ENCODE measurements at places on chromosomes 6 and 20. TPM values are rescaled to one million over a fixed set of nuclear protein-coding genes. Genes with fewer than 3 reads are reported as not detected.

RFX6 gene
- total RNA-seq = not detected

GRCh38 chr6:45759472-45759810 lies 256.2 kb downstream of the CLIC5 start:
- DNase-seq = no peak

DNA sequence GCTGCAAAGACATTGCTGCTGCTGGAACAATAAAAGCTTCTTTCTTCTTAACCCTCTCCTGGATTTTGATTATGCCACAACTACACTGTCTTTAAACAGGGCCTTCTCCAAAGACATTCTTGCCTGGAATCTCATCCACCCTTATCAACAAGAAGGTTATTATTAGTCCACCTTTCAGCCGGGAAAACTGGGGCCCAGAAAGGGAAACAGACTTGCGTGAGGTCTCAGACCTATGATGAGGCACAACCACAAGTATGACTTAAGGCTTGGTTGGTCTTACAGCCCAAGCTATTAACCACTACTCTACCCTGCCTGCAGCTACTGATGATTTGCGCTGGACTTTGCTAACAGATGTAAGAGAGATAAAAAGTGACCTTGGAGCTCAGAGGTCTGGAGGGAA lies 62.8 kb upstream of the CTNNBL1 start:
- no peak for DNase-seq

- DNase-seq = no peak
These were observed 260.5 kb downstream of the DLL1 start for GRCh38 chr6:170030284-170030815.

MEP1A gene
- not detected for total RNA-seq

DNA sequence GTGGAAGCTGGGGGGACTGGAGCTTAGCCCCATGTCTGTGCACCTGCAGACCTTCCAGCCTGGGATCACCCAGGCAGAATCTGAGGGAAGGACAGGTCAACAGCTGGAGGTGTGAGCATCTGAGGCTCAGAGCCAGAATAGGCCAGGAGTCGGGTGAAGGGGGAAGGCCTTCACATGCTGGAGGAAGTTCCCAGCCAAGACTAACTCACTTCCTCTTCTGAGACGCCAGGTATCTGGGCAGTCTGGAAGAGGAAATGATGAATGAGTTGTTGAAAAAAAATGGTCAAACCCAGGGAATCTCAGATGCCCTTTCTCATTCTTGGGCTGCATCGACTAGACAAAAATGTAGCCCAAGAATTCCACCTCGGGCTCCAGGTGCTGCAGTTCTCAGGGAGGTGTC lies 73.6 kb upstream of the TIAM2 start:
- no peak for DNase-seq

KCNQ2 gene
- not detected for total RNA-seq

DNA sequence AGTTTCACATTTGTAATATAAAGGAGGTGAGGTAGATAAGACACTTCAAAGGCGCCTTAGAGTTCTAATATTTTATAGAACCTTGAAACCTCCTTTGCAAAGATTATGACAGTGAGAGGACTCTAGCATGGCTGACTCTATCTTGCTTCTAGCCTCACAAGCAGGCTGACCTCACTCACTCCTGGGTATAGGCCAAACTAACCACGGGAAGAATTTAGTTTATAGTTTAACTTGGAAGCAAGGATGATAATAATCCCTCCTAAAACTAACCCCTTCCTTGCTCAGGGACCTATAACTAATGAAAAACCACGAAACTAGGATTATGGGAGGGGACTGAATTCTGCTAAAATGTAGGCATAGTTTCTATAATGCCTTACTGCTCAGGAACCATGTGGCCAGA lies 84.3 kb downstream of the FILIP1 start:
- peak; percentile 55 for DNase-seq

DNA sequence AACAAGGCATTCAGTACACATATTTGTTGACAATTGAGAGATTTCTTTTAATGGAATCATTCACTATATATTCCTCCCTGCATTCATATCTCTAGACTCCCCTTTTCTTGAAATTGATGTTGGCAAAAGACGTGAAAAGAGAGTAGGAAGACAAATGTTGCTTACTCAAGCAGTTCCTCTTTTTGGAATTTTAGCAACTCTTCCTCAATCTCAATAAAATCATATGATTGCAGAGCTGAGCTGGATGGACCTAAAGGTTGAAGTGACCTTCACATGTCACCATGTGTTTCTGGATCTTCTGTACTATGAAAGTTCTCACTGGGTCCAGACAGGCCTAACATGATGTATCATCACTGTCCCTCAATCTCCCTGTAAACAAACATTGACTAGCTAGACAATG lies 18.6 kb downstream of the ADGRF1 start:
- DNase-seq = no peak

- no peak for DNase-seq
These were observed 663.6 kb downstream of the PHF3 start for GRCh38 chr6:64299176-64299575.

SYNGAP1 gene
- 13.6 TPM for total RNA-seq

GRCh38 chr20:7692478-7692877 lies 247.8 kb downstream of the HAO1 start:
- no peak for DNase-seq

CCDC28A gene
- 9.0 TPM for total RNA-seq

DNA sequence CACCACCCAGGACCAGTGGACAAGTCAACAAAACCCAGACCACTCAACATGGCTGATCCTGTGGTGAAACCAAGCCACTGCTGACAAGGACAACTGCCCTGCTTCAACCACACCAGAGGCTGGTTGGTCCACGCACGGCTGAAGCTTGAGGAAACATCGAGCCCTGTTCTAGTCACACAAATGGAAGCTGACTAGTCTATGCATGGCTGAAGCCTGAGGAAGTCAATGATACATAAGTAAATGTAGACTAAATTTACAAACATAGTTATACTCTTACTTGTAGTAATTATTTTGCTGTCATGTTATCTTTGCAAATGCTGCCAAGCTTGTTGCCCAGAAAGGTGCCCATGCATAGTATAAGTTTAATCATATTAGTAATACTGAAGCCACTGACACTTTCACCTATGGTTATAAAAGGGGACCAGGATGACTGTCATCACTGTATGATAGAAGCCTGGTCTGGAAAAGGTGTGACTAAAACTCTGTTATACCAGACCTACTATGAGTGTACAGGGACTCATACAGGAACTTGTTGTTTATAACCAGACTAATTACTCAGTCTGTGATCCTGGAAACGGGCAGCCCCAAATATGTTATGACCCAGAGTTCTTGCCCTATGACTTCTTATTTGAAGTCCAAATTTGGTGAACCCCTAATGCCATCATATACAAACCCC lies 5.6 kb downstream of the IL22RA2 start:
- no peak for DNase-seq

LRFN2 gene
- not detected for total RNA-seq

BPIFA1 gene
- not detected for total RNA-seq

DNA sequence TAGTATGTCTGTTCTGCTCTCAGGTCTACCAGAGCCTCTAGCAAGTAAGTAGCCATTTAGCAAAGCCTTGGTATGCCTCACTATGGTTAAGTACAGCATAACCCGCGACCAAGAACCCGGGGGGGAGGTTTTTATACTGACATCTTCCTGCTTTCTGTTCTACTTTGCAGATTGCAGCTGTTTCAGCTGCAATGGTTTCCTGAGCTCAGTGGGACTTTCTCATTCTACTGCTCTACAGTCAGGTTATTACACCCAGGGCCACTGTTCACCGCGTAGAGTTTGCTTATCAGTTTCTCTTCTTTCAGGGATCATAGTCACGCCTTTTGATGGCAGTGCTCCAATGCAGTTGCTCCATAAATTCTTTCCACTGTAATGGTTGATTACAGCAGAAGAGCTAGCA lies 631.3 kb downstream of the TFAP2A start:
- DNase-seq = no peak

TCP11 gene
- not detected for total RNA-seq

- no peak for DNase-seq
These were observed 3.3 kb upstream of the TAAR5 start for GRCh38 chr6:132592855-132593254.

DNA sequence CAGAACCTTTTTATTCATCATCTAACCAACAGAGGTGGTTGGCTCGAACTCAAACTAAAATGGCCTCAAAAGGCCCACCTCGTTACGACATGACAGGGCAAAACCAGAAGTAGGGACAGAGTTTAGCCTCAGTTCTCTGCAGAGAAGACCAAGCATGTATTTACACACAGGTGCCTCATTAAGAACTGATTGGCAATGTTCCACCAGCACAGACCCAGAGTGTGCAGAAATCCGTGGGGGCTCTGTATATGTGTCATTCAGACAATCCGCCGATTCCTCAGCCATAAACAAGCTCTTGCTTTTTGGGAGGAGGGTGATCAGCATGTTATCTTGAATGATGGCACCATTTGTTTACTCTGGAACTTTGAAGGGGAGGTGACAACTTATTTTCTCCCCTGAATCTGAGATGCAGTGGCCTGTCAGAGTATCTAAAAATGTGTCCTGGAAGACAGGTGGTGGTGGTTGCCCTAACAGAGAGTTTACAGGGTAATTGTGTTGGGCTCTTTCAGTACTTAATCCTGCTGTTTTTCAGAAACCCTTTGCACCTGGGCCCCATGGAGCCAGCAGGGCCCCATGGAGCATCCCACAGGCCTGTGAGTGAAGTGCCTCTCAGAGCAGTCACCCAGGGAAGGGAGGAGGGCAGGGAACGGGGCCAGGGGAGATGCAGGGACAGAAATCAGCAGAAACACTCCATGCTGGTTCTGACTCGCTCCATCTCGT lies 29.1 kb upstream of the C20orf203 start:
- DNase-seq = no peak

DNA sequence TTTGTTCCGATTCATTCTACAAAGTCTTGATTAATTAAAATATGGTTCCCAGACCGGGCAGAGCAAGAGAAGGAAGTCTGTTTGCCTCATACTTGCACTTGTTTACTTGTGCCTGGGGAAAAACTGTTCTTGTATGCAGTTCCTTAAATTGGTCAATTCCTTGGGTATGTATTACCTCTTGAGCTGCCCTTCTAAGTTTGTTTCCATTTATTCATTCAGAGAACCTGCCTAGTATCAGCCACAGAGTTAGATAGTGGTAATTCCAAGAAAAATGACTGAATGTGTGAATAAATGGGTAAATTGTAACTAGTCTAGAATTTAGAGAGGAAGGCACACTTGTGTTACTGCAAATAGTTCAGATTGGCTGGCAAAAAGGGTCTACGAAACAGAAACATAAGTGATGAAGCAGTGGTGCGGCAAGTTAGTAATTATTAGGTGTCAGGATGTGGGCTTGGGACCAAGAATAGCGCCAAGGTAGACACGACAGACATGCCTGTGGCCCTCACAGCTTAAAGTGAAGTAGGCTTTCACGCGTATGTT lies 525 bp upstream of the MAK start:
- no peak for DNase-seq

- no peak for DNase-seq
These were observed 1.4 kb upstream of the ENPP5 start for GRCh38 chr6:46172176-46172575.

KIAA1755 gene
- total RNA-seq = 2.5 TPM

DNA sequence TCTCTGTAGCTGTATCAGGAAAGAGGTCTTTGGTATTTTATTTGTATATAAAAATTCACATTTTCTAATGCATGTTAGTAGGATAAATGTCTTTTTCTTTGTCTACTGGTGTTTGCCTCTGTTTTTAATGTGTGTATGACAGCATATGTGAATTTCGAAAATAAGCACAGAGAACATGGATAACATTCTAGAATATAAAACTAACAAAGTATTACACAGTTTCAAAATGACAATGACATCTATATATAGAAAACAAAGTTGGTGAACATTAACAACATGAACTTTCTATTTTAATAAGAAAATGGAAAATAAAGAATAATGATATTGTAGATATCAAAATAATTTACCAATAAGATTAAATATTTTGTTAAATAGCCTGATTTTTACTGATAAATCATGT lies 608.0 kb downstream of the COL12A1 start:
- no peak for DNase-seq

DNA sequence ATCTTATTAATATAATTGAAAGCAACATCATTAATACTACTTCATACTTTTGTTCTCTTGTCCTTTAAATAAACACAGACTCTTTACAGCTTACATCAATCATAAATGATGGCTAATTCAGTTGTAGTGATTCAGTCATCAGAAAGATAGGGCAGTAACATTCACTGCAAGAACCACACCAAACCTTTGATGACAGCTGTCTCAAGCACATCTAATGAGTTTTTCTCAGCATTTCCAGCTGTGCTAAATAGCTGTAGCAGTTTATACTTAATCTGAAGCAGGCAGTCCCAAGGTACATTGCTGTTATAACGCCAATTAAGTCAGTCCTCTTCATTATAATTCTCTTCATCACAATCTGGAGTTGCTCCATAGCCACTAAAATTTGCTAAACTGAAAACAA lies 45.7 kb downstream of the PREP start:
- DNase-seq = no peak

- peak; percentile 61 for DNase-seq
These were observed 182.5 kb downstream of the EDN1 start for GRCh38 chr6:12472601-12473038.

DNA sequence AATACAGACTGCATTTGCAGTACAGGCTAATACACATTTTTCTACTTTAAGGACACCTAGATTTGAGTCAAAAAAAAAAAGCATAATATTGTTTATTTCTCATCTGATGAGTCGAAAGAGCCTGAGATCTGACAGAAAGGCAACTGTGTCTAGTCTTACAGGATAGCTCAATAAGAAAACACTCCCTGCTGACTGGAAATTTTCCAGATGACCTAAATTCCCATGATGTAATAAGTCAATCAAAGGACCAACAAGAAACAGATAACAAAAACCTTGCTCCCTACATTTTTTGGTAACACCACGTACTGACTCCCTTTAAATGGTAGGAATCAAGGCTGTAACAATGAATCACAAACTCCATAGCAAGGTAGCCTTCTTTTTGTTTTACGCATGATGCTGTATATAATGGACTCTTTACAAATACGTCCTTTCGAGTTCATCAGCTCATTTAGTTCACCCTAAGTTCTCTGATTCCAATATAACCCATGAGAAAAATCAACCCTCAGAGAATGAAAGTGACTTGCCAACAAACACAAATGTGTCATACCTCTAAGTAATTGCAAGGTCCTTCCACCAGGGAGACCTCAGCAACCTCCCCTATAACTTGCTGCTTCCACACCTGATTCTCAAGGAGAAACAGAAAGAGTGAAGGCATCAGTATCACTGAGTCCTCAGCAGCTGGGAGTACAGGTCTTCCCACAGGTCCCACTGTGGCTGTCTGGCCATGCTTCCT lies 12.1 kb downstream of the TBX18 start:
- no peak for DNase-seq

GRCh38 chr6:124879110-124879991 lies 82.9 kb upstream of the RNF217 start:
- DNase-seq = no peak

GRCh38 chr20:36865076-36865860 lies 10.7 kb upstream of the TLDC2 start:
- DNase-seq = no peak

GRCh38 chr6:14707276-14707675 lies 538.6 kb upstream of the JARID2 start:
- DNase-seq = no peak

SLC35D3 gene
- total RNA-seq = not detected

- DNase-seq = no peak
These were observed 86.5 kb upstream of the RREB1 start for GRCh38 chr6:7021301-7021700.

- no peak for DNase-seq
These were observed 613.1 kb downstream of the PKHD1 start for GRCh38 chr6:51474022-51474975.

- DNase-seq = no peak
These were observed 5.4 kb downstream of the DCDC2 start for GRCh38 chr6:24352434-24352833.

BPIFB4 gene
- not detected for total RNA-seq
